ENCODE measurements at places on chromosomes 7 and 10. TPM values are rescaled to one million over a fixed set of nuclear protein-coding genes. Genes with fewer than 3 reads are reported as not detected.

- DNase-seq: no peak
Measured at GRCh38 chr10:12346707-12347106, 2.6 kb upstream of the CAMK1D start.

Gene PWWP2B
- total RNA-seq: 25.1 TPM

GRCh38 chr10:133401500-133401899 lies 7.5 kb downstream of the MTG1 start:
- DNase-seq: no peak

Gene MBL2
- total RNA-seq: not detected

DNA sequence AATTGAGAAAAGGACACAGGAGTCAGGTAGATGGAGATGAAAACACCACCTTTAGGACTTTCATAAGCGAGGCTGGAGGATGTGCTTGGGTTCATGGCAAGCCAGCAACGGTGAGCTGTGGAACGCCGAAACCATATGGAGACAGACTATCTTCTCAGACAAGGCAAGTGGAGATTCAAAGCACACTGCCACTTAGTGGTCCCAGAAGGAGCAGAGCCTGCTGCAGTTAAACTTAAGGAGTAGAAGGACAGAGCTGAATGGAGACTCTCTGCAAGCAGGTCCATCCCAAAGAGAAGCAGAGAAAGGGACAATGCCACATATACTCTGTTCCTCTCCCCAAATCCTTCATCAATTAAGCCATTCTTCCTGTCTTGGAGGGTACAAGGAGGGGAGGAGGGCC lies 236.3 kb upstream of the HABP2 start:
- DNase-seq: no peak
